Pancreas (tissue), 10 donors: ENCODE measurements at places on chromosomes 5 and 9. TPM values are rescaled to one million over a fixed set of nuclear protein-coding genes. Genes with fewer than 3 reads are reported as not detected.
A peak's percentile ranks its signal among the peaks of the same experiment; 100 is the strongest.

DNA sequence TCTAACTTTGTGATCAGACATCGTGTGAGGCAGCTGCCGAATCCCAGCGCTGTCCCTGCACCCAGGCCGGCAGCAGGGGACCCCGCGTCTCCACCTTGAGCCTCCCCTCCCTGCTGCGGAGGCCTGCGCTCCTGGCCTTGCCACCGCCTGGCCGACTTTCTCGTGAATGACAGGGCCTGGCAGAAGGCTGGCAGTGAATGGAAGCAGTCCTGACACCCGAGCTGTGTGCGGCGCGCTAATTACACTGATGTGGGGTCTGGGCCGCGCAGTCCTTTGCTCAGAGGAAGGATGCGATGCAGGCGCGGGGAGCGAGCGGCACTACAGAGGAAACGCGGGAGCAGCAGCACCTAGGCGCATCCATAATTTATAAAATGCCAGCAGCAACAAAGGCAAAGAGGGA, 40.3 kb downstream of the POU4F3 start:
- DNase-seq = peak; percentile 53

- DNase-seq = peak; percentile 54
These were observed 494 bp upstream of the STK32A start for GRCh38 chr5:147234239-147234824.

PRLR gene
- total RNA-seq = 9.3 TPM

RPL35 gene
- total RNA-seq = 1,181 TPM

DNA sequence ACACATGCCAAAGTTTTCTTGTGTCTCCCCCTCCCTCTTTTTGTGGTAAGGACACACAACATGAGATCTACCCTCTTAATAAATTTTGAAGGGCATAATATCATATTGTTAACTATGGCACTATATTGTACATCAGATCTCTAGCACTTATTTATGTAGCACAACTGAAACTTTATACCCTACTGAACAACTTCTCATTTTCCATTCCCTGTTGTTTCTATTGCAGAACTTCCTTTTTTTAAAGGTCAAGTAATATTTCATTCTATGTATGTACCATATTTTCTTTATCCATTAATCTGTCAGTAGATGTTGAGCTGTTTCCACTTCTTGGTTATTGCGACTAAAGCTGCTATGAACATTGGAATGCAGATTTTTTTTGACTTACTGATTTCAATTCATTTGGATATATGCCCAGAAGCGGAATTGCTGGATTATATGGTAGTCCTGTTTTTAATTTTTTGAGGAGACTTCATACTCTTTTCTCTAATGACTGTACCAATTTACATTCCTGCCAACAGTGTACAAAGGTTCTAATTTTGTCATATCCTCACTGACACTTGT, 305.3 kb downstream of the PRR16 start:
- DNase-seq = no peak

- no peak for DNase-seq
These were observed 118.8 kb downstream of the CDC42SE2 start for GRCh38 chr5:131382407-131383395.

DNA sequence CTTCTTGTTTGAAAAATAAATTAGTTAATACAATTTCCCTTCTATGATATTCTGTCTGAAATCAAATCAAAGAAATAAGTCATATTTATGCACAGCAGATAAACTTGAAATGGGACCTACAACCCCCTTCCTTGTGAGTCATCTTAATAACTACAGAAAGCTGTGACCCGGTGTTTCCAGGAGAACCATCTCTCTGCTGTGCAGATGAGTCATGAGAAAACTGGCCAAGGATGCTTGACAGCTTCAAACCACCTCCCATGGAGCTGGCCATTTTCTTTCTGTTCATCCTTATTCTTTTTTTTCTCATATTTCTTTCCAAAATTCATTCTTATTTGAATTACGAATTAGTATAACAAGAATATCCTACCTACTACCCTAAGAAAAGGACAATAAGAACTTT, 43.4 kb upstream of the NR4A3 start:
- no peak for DNase-seq

GFM2 gene
- total RNA-seq = 7.4 TPM

- no peak for DNase-seq
These were observed 166.7 kb downstream of the ICE1 start for GRCh38 chr5:5588887-5589826.

GRCh38 chr5:56838409-56839039, 23.2 kb downstream of the MAP3K1 start:
- no peak for DNase-seq

DNA sequence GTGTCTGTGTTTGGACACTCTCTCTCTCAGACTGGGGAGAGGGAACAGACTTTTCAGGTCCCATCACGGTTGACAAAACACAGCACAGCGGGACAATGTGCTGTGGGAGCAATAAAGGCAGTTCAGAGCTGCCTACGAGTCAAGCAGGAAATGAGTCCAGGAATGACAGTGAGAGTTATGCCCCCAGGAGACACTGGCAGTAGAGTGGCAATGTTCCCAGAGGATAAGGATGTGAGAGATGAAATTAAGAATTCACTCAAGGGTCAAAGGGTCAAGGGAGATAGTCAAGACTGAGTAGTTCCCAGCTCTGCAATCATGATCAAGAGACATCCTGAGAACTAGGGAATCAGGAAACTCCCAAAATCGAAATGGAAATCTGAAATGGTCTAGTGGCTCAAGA, 156.1 kb downstream of the LURAP1L start:
- no peak for DNase-seq

- DNase-seq = no peak
These were observed 7.2 kb upstream of the LCN2 start for GRCh38 chr9:128142061-128142460.

CDK7 gene
- 13.5 TPM for total RNA-seq

GRCh38 chr9:125659954-125660353, 47.1 kb downstream of the MAPKAP1 start:
- no peak for DNase-seq

ALDOB gene
- total RNA-seq = 856 TPM

DNA sequence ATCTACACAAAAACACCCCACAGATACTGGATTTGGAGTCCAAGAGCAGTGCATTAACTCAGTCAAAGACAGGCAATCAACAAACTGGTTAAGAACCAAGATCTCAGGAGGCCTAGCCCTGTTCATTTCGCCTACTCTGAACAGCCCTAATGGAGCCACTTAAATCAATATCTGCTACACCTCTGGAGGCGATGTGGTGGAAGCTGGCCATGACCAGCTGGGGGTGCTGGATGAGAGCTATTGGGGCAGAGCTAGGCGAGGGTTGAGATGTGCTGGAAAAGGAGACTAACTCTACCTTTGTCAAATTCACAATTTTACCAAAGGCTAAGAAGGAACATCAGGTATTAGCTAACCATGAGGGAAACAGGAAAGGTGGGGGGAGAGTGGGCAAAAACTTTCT, 23.3 kb upstream of the ARSB start:
- DNase-seq = no peak

GLDC gene
- 0.47 TPM for total RNA-seq

- no peak for DNase-seq
These were observed 3.9 kb upstream of the PCYOX1L start for GRCh38 chr5:149353911-149354310.

DNA sequence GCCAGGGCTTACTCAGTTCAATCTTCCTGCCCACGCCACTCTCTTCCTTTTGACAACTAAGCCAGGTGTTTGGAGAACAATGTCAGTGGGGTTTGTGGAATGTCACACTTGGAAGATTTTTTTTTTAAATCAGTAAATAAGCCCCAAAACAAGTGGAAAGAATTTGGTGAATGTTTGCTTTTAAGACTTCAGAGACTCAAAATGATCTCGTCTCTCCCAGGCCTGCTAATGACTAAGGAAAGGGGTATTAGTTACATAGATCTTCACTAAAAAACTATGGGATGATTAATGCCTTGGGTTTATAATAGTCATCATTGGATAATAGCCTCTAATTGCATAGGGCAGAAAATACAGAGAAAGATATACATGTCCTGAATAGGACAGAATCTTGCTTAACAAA, 166.4 kb downstream of the DMRT2 start:
- no peak for DNase-seq

DNA sequence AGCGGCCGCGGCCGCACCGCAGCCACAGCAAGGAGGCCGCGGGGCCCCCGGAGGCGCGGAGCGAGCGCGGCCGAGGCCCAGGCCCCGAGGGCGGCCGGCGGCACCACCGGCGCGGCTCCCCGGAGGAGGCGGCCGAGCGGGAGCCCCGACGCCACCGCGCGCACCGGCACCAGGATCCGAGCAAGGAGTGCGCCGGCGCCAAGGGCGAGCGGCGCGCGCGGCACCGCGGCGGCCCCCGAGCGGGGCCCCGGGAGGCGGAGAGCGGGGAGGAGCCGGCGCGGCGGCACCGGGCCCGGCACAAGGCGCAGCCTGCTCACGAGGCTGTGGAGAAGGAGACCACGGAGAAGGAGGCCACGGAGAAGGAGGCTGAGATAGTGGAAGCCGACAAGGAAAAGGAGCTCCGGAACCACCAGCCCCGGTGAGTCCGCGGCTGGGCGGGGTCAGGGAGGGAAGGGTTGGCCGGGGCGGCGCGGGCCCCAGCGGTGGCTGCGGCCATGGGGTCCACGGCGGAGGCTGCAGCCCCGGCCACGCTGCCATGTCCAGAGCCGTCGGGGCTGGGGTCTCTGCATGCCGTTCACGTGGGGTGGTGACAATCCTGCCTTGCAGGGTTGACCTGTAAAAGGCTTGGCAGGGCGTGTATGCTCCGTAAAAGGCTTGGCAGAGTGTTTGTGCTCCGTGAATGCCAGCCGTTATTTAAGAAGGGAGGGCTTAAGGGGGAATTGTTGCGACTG, 146.0 kb downstream of the CACNA1B start:
- DNase-seq = peak; percentile 51

FOXD4L4 gene
- not detected for total RNA-seq

DNA sequence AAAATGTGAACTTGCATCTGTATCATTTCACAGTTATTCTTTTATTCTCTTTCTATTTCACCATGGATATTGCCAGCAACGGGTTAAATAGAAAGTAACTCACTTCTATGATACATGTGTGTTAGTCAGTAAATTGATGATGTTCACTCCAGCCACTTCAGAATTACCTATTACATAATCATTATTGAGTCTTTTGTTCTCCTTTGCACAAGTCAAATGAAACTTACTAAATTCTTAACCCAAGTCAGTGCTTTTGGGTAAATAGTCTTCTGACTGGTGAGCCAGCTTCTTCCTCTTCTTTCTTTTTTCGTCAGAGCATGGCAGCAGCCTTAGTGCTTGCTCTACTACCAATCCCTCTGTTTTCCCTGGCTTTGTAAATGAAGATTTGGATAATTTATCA, 344.3 kb downstream of the RAB3C start:
- no peak for DNase-seq

- DNase-seq = no peak
These were observed 102.4 kb downstream of the PCSK1 start for GRCh38 chr5:96330530-96331140.

IFNA2 gene
- not detected for total RNA-seq

GRCh38 chr5:130002876-130003275, 98.6 kb downstream of the CHSY3 start:
- no peak for DNase-seq
